ENCODE measurements at places on chromosomes 12 and 14. TPM values are rescaled to one million over a fixed set of nuclear protein-coding genes. Genes with fewer than 3 reads are reported as not detected.

FAIM2 gene
- total RNA-seq = 0.83 TPM

NANOG gene
- total RNA-seq = not detected

NPAS3 gene
- 0.05 TPM for total RNA-seq

SYCP3 gene
- total RNA-seq = 0.93 TPM

MYO1H gene
- total RNA-seq = not detected

LIN7A gene
- total RNA-seq = 1.5 TPM

GPHB5 gene
- not detected for total RNA-seq

SVOP gene
- not detected for total RNA-seq

RPS6KL1 gene
- total RNA-seq = 5.9 TPM

CLEC1B gene
- total RNA-seq = not detected

KLRC1 gene
- total RNA-seq = not detected

GLT8D2 gene
- total RNA-seq = 0.24 TPM

ZDHHC22 gene
- not detected for total RNA-seq

All from T-helper 1 cell treated with Interleukin-12 subunit alpha and Interleukin-12 subunit beta and Interleukin-4 antibody, amounts not matched to agents 30 ng/mL and 1 ng/mL, for 36 hours (primary cell).